ENCODE measurements at places on chromosomes 4 and X.

- DNase-seq, result no peak
Measured at GRCh38 chr4:26992657-26993361, 132.2 kb downstream of the STIM2 start.

- DNase-seq, result no peak
Measured at GRCh38 chrX:107706309-107706708, 69.3 kb downstream of the TSC22D3 start.

DNA sequence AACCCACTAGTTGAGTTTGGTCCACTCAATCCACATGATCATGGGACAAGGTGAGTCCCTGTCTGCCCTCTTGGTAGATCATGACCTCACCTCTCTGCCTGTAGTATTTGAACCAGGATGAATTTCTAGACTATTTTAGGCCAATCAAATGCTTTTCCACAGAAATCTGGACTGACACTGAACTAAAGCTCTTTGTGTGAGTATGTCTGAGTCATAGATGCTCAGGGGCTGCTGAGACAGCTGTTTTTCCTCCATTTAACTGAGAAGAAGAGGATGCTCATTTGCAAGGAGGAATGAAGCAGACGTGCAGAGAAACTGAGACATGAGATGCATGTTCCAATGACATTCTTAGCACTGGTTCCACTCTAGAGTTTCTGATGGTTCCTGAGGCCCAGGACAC is 77.3 kb upstream of the TMEM47 start:
- DNase-seq, result no peak

GRCh38 chr4:88148560-88148959 is 9.9 kb downstream of the ABCG2 start:
- DNase-seq, result no peak

GRCh38 chr4:93320356-93320755 is 508.2 kb upstream of the ATOH1 start:
- no peak for DNase-seq

DNA sequence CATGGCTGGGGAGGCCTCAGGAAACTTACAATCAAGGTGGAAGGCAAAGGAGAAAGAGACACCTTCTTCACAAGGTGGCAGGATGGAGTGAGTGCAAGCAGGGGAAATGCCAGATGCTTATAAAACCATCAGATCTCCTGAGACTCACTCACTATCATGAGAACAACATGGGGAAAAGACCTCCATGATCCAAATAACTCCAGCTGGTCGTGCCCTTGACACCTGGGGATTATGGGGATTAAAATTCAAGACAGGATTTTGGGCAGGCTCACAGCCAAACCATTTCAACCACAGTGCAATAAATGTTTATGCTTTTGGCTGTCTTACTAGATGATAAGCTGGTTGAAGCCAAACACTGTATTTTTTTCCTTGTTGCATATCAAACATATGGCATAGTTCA is 1112.4 kb downstream of the STIM2 start:
- DNase-seq, result no peak

GRCh38 chr4:95249426-95250021 is 299.2 kb downstream of the UNC5C start:
- DNase-seq, result no peak

DNA sequence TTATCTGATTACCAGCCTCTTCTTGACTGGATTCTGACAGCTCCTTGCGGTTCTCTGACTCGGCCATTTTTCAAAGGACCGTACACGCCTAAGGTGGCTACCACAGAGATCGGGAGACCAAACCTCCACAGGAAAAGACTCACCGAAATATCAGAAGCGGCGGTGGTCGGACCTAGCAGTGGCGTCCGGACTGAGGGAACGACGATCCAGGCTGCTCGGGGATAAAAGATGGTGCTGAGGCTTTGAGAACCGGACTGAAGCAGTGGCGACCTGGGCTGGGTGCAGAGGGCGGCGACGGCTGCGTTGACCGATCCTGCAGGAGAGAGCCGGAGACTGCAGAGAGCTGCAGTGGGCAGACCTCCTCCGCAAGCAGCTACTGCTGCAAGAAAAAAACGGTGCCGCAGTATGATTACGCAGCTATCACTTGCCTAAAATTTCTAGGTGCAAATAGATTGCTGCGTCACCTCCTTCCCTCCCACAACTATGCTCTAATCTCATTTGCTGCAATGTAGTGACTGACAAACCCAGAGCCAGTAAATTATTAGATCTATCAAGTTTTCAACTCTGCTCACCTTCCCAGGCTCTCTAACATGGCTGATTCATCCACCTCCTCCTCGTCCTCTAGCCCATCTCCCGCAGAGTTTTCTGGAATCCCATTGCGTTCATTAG is at the start of gene NAP1L2:
Gene NAP1L2 (minus strand): TSS at position 426 of the 669 bp plus-strand sequence. CDS start 359 bp downstream, at position 67.
- DNase-seq, result peak; percentile 52

DNA sequence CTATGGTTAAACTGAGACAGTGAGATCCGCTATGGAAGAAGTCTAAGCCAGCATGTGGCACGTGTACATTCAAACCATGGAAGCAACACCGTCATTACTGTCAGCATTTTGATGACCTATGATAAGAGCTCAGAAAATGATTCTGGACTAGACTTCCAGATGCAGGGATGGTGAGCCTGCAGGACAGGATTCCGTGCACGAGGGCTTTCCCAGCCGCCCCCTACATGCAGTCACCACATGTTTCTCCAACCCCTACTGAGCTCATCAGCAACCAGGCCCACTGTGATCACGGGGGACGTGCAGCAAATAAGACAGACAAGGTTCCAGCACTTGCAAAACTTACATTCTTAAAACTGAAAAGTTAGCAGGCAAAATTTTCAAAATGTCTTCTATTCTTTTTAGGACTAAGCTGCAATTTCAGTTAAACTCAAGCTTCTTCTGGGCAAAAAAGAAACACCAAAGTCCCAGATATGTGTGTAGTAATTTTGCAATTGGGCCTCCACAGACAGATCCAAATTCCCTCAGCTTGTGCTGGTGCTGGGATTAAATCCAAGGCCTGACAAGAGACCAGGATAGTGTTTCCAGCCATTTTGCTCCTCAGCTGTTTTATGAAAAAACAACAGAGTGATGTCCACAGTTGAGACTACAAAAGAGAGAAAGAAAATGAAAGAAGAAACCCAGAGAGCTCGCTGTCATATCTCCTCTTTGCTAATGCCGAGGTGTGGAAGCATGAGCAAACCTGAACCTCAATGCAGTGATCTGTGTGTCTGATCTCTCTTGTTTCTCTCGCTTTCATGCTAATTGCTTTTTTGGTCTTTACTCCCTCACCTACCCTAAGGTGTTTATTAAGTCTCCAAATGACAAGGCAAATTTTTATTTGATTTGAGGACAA is 118.2 kb downstream of the AFAP1 start:
- DNase-seq, result no peak

DNA sequence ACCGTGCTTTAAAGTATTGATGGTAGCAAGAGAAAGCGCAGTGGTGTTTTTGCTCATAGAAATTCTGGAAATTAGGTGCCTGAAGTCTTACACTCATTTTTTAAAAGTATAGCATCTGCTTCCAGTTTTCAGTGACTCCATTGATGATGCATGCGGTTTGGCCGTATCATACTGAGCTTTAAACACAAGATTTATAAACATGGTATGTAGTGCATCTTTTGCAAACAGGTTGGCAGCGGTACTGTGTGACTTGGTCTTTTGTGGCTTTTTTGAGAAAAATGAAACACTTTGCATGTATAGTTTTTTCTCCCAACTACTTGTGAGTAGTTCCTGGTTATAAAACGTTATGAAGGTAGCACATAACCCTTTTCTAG is 2.0 kb downstream of the DDX3X start:
- DNase-seq, result peak; percentile 24

DNA sequence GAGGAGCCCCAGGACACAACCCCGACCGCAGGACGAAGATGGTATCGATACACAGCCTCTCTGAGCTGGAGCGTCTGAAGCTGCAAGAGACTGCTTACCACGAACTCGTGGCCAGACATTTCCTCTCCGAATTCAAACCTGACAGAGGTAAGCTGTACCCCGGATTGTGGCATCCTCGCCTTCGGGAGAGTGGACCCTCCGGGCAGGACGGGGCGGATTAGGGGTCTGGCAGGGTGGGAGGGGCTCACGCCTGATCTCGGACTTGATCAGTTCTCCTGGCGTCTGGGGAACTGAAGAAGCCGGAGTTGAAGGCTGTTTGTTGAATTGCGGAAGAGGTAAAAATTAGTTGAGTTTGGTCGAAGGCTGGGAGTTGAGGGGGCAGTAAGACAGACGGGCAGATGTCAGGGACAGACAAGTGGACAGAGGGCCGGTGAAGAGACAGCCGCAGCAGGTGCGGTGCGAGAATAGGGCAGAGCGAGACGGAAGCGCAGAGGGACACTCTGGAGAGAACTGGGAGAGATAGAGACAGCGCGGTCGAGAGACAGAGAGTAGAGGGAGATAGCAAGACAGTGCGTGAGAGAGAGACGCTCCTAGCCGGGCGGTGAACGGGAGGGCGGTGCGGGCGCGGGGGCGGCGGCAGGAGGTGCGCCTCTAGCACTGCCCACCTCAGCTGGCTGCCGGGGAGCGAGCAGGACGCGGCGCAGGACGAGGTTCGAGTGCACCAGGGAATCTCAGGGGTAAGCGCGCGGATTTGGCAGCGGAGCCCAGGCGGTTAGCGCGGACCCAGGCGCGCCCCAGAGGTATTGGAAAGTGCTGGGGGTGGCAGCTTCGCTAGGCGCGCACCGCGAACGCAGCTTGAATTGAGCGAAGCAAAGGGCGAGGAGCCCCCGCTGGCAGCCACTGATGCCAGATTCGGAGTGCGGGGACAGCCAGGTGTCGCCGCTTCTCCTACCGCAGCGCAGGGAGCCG is 23.9 kb downstream of the ARHGAP36 start:
- DNase-seq, result no peak

DNA sequence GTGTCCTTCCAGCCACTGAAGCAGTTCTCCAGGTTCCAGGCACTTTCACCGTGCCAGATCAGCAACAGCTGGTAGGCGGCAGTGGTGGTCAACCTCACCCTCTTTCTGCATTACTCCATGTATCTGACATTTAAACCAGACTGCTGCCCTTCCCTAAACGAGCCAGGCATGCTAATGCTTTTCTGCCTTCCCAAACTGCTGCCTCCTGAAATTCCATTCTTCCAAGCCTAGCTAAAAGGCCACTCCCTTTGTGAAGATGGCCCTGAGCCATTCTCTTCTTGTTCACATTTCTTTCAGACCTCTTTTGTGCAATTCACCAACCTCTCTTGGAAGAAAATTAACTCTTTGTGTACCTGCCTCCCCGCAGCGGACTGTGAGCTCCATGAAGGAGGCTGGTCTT is 73.7 kb downstream of the CHST7 start:
- no peak for DNase-seq

DNA sequence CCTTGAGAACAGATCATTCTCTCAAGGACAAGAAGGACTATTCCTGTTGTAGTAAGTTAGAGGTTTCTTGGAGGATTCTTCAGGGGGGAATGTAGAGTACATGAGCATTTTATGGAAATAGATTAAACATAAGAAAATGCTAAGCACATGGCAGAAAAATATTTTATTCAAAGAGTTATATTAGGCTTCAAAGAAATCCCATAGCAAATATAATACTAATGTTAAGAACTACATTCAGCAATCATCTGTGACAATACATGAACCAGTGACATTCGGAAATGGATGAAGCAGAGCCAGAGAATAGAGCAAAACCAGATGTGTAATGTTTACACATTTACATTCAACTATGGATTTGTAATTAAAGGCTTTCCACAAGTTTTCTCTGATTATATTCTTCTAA is 288.6 kb downstream of the NAF1 start:
- no peak for DNase-seq

GRCh38 chrX:41097326-41097725 is 12.1 kb downstream of the USP9X start:
- no peak for DNase-seq

GRCh38 chrX:45424326-45424725 is 223.7 kb upstream of the DIPK2B start:
- DNase-seq, result no peak

DNA sequence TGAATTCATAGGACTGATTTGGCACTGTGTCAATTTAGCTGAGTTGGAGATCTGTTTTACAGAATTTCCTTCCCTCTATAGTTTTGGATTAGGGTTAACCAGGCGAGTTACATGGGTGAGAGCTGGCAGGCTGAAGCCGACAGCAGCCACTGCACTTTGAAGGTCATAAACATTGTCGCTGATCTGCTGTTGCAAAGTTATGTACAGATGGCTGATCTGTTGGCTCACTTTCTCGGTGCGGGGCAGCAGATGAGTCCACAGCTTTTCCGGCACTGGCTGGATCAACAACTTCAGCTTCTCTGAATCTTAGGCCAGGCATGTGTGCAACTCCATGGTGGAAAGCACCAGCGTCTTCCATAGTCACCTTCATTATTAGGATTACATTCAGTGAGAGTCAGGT is 173.7 kb downstream of the GPAT3 start:
- DNase-seq, result no peak

GRCh38 chr4:145945431-145946155 is 7.0 kb upstream of the ZNF827 start:
- DNase-seq, result no peak

DNA sequence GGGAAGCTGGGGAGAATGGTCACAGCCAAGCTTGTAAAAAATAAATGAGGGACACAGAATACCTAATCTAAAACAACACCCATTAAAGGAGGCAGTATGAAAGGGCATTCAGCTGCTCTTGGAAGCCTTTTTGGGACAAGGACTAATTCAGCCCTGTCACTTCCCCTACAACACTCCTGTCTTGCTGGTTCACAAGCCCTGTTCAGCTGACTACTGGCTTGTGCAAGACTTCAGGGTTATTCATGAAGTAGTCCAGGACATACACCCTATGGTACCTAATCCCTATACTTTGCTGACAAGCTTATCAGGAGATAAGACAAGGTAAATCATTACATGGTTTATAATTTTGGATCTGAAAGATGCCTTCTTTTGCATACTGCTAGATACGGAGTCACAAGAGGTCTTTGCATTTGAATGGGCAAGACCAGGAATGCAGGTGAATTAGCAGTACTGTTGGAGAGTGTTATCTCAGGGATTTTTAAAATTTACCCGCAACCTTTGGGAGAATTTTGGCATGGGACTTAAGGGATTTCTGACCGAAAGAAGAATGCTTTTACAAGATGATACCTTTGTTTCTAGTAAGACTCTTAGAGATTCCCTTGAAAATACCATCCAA is 103.2 kb upstream of the LANCL3 start:
- DNase-seq, result no peak

DNA sequence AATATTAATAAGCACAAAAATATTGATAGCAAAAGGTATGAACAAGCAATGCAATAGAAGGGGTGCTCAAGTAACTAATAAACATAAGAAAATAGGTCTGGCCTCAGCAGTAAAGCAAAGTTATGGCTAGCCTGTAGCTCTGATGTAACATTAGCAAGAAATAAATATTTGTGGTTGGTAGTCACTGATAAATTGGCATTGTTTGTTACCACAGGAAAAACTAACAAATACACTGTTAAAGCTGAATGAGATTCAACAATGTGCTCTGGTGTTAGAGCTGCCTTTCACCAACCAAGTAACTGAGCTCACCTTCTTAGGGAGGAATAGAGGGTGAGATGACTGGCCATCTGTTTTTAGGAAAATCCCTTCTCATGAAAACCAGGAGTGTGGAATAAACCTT is 71.4 kb downstream of the AREG start:
- no peak for DNase-seq

- DNase-seq, result no peak
Measured at GRCh38 chrX:101383679-101384205, 2.2 kb downstream of the BTK start.
